ENCODE measurements at places on chromosomes 1 and 21.
A peak's percentile ranks its signal among the peaks of the same experiment; 100 is the strongest.

- DNase-seq = no peak
These were observed 37.2 kb downstream of the CAMSAP2 start for GRCh38 chr1:200775850-200776249.

GRCh38 chr1:84603941-84604830 is 29.9 kb upstream of the CTBS start:
- no peak for DNase-seq

- no peak for DNase-seq
These were observed 12.2 kb downstream of the FH start for GRCh38 chr1:241507189-241507863.

- DNase-seq = no peak
These were observed 5.5 kb upstream of the AGTRAP start for GRCh38 chr1:11730429-11730891.

DNA sequence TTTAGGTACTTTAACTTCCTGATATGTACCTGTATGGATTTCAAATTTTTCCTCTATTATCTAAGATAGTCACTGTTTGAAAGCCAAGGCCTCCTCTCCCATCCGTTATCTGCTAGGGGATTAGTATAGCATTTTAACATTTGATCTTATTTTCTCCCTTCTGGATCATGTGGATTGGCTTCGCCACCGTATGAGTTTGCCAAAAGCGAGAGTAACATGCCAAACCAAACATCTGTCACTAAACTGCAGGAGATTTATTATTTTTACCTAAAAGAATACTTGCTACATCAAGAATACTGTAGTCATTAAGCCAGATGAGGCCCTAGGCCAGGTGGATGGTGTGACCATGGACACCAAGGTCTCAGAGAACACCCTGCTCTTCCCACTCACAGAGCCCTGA is 28.5 kb upstream of the EEIG2 start:
- no peak for DNase-seq

DNA sequence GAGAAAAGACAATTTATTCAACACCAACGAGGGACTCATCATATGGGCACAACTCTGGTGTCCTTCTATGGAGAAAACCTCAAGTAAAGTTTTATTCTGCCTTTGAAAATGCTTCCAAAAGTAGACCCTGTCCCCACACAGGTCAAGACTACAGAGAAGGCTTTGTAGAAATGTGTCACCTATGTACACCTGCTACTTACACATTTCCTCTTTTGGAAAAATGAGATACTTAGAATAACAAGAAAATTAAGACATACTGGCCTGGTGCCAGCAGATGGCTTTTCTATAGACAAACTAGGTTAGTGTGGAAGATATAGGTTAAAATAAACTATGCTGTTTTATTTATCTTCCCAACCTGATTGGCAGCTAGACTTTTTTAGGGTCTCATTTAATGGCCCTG is 13.6 kb downstream of the POGK start:
- DNase-seq = no peak

GRCh38 chr1:22804969-22805671 is 94.5 kb downstream of the EPHB2 start:
- DNase-seq = no peak

GRCh38 chr1:51620470-51620869 is 3.6 kb downstream of the OSBPL9 start:
- DNase-seq = no peak

- peak; percentile 36 for DNase-seq
These were observed at the start of gene IFI44L for GRCh38 chr1:78619803-78620579. IFI44L (plus strand) TSS chr1:78620448; CDS start chr1:78627916, 7,468 bp downstream.

DNA sequence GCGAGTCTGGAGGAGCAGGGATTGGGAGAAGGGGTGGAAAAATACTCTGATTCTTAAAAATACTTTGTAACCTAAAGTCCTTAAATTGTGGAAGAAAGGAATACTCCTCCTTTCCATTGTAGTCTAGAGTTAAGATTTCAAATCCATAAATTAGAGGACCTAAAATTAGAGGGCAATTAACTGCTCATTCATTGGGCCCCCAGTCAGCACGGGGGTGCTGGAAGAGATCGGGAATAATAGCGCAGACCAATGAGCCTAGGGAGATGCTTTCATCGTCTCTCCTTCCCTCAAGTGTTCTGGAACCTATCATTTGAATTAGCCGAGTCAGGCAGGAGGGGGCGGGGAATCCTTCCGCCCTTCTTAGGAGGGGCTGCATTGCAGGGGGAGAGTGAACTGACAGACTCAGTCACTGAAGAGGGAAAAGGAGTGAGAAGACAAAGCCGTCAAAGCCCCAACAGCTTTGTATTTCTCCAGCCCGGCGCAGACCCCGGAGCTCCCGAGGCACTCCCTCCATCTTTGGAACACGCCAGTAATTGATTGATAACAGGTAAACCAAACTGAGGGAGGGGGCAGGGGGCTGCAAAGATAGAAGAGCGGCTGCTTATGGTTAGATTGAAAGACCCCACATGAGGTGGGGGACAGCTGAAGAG is at the start of gene MLLT11:
MLLT11 (plus strand) TSS at position 391 of the 650 bp plus-strand sequence. CDS start 6,828 bp downstream, outside the sequence.
- DNase-seq = no peak

DNA sequence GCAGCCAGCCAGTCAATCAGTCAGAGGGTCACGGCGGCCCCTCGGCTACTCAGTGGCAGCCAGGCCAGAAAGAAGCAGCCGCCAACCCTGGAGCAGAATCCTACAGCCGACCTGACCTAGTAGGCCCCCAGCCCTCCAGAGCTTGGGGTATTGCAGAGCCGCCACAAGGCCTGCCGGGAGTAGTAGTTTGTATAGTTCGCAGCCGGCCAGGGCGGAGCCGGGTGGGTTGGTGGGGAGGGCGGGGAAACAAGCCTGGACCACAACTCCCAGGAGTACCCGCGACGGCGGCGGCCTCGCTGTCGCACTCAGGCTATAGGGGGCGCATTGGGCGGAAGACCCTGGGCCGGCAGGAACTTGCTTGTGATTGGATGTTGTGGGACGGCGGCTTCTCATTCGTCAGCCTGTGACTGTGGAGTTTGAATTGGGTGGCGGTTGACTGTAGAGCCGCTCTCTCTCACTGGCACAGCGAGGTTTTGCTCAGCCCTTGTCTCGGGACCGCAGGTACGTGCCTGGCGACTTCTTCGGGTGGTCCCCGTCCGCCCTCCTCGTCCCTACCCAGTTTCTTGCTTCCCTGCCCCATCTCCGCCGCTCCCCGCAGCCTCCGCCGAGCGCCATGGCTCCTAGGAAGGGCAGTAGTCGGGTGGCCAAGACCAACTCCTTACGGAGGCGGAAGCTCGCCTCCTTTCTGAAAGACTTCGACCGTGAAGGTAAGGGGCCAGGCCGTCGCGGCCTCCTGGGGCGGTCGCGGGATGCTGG is at the start of gene CDCA8:
CDCA8 (plus strand) TSS at position 439 of the 756 bp plus-strand sequence; CDS start at position 614, 175 bp downstream.
- peak; percentile 97 for DNase-seq

DNA sequence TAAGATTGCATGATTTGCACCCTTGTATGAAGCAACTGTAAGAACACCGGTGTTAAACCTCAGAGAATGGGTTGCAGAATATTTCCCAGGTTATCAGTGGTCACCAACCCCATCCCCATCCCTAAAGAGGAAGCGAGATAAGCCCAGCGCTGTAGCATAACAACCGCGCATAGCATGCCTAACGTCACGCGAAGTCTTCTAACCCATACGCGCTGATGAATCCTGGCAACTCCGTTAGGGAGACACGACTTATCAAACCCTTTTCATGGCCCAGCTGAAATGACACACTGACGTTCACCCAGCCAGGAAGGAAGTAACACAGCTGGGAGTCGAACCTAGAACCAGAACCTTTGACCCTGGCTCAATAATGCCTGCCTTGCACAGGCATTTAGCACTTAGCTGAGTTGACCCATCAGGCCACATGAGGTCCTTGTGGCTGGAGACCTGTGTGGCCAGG is 24.2 kb downstream of the TMEM51 start:
- no peak for DNase-seq

- DNase-seq = no peak
These were observed 40.9 kb upstream of the BEND5 start for GRCh38 chr1:48817505-48818114.

- no peak for DNase-seq
These were observed 1.9 kb downstream of the BTBD19 start for GRCh38 chr1:44810101-44810761.

- no peak for DNase-seq
These were observed 51.9 kb downstream of the KIAA1614 start for GRCh38 chr1:180964595-180964994.

DNA sequence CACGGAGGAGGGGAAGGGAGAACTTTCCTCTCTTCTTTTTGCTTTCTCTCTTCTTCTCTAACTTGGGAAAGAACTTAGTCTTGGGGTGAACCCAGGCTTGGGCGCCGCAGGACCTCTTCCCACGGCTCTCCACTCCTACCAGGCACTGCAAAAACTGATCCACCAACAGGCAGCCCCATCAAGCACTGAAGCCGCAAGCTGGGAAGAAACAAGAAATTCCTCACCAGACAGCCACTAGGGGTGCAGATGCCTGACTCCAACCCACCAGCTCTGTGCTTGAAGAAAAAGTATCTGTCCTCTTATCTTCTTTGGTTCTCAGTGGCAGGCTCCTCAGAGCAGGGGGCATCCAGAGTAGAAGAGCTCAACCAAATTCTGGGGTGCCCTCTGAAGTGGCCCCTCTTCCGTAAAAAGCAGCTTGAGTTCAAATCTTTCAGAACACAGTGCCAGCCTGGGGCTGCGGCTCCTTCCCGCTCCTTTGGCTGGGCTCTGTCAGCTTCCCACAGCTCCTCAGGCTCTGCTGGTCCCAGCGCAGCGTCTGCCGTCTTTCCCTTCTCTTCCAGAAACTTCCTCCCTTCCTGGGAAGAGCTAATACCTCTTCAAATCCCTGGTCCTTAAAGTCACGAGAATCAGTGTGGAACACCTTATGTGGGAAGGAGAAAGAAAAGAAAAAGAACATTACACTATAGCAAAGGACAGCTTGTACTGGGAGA is 2.4 kb downstream of the SLC41A1 start:
- no peak for DNase-seq

- no peak for DNase-seq
These were observed 9.5 kb downstream of the SORT1 start for GRCh38 chr1:109388208-109388711.

DNA sequence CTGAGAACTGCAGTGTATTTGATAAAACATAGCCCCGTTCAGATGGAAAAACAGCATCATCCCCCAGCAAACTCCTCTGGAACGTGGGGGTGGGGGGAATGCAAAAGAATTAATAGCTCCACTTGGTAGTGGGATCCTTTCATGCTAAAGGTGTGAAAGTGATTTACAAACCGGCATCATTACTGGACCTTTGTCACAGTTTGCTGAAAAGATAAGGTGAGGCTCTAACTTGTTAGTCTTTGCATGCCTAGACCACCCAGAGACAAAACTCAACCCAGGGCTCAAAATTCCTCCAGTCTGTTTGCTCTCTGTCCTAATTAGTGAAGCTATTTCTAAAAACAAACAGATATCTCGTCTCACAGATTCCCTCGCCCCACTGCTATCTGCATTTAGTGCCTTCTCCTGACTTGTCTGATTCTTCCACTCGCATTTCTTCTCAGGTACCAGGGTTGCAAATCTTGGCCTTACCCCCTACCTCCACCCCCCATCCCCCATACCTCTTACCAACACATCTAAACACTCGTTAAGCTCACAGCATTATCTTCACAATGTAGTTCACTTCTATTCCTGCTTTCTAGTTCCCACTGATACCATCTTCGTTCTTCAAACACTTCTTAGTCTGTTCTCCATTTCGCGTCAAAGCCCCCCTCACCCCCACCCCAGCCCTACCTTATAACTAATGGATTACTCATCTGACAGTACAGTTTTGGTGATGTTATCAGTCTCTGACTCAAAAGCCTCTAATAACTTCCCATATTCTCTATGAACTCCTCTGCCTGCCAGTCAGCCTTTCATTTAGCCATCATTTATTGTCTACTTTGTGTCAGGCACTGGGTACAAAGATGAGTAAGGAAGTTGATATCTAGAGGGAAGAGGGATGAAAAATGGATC is 11.8 kb downstream of the IER5 start:
- DNase-seq = no peak

DNA sequence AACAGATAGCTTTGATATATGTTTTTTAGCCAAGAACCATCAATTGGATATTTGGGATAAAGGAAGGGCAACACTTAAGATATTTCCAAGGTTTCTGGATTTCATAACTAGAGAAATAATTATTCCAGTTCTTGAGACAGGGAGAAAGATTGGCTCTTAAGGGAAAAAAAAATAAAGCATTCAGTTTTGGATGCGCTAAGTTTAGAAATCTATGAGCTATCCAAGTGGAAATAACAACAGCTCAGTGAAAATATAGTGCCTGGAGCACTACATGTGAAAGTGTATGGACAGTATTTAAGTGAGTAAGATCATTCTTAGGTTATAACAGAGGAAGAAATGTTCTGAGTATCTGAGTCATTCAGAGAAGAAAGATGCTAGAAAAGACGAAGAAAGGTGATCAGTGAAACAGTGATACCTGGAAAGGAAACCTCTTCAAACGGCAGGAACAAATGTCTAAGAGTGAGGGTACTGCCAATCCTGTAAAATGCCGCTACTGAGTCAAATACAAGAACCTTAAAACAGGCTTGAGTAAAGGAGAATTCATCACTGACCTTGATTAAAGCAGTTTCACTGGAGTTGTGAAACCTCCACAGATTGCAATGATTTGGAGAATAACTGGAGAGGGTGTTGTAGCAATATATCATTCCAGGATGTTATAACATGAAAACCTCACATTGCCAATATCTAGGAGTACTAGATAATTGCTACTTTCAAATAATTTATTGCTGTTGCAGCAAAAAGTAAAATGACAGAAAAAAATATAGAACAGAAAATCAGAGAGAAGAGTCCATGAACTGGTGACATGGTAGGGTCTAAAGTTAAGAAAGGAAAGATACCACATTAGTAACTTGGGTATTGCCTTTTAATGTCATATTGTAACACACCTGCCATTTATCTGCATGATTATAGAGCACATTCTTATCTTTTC is 482.1 kb upstream of the RGS18 start:
- DNase-seq = no peak

GRCh38 chr1:15028102-15028501 is 125.4 kb upstream of the TMEM51 start:
- DNase-seq = no peak

DNA sequence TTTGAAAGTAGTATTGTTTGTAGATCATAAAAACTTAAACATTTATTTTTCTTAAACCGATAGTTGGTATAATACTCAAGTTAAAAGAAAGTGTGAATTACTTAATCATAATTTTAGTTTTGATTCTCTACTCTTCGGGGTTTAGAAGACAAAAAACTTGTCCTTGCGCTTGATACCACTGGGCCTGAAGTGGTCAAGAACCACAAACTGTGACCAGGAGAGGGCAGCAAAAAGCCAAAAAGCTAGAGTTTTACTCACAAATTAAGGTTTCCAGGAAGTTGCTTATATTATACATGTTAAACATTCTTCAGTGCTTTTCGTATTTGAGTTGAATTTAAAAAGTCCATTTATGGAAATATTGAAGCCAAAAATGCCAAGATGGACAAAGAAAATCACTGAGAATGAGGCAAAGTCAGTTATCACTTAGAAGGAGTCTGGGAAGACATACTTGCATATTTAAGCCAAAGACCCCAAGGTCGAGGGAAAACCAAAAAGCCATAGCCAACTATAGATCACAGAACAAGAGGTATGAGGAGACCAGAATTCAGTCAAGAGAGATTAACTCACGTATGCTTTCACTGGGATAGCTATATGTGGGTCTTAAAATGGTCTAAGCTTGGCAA is 34.2 kb downstream of the EFCAB7 start:
- DNase-seq = no peak
